ENCODE measurements at places on chromosomes 6 and 20. TPM values are rescaled to one million over a fixed set of nuclear protein-coding genes. Genes with fewer than 3 reads are reported as not detected.

The PI16 gene
- total RNA-seq: 0.25 TPM

The VSX1 gene
- 0.74 TPM for total RNA-seq

- H3K27ac ChIP-seq: no peak overlapping the region
- peak; percentile 51 for DNase-seq
- no peaks in the 10 kb centered on the region for H3K36me3 ChIP-seq
- H3K27me3 ChIP-seq: no peaks in the 10 kb centered on the region
- H3K4me1 ChIP-seq: no peaks in the 10 kb centered on the region
Observed at GRCh38 chr6:13908955-13909381, 15.8 kb upstream of the RNF182 start.

- no peak overlapping the region for H3K4me3 ChIP-seq
- no peak for DNase-seq
- H3K36me3 ChIP-seq: no peaks in the 10 kb centered on the region
- no peak overlapping the region for H3K27ac ChIP-seq
Observed at GRCh38 chr6:66986940-66987339, 1279.9 kb upstream of the EYS start.

GRCh38 chr6:79138146-79138545 is 60.1 kb upstream of the PHIP start:
- no peak overlapping the region for H3K27ac ChIP-seq
- no peaks in the 10 kb centered on the region for H3K4me1 ChIP-seq
- no peak for DNase-seq

- H3K4me3 ChIP-seq: no peak overlapping the region
- peaks cover 17% of the 10 kb centered on the region for H3K4me1 ChIP-seq
Observed at GRCh38 chr6:52745764-52746201, 17.5 kb downstream of the GSTA2 start.

DNA sequence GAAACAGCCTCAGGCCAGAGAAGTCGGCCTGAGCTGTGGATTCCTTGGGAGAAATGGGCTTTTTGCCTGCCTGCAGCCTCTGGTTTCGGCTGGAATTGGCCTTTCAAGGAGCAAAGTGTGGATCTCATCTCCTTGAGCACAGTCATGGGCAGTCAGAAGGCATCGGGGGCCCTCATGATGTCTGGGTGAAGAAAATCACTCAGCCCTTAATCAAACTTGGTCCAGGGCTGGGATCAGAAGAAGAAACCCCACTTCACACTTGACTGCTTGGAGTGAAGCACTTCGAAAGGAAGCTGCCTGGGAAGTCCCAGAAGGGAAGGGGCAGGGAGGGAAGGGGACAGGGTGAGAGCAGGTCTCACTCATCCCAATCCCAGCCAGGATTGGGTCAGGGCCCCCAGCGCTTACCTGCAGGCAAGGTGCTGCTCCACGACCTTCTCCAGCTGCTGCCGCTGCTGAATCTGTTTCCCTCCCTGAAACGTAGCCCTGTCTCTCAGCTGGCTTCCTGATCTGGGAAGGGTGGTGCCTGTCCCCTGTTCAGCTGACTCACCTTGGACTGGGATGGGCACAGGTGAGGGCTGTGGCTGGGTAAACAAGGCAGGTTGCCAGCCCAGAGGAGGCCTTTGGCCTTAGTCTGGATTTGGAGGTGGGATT is at the start of gene SDCBP2:
SDCBP2 (minus strand) TSS at position 460 of the 651 bp plus-strand sequence. CDS start 8,723 bp downstream, outside the sequence.
- H3K4me1 ChIP-seq: peaks cover 63% of the 10 kb centered on the region
- no peaks in the 10 kb centered on the region for H3K36me3 ChIP-seq
- H3K27ac ChIP-seq: peak within 1 kb of the TSS; percentile 99
- no peak within 1 kb of the TSS for H3K4me3 ChIP-seq
- no peaks in the 10 kb centered on the region for H3K27me3 ChIP-seq

GRCh38 chr20:3696745-3697587 is 15.2 kb upstream of the ADAM33 start:
- no peak overlapping the region for H3K4me3 ChIP-seq
- no peaks in the 10 kb centered on the region for H3K4me1 ChIP-seq
- no peak for DNase-seq
- no peaks in the 10 kb centered on the region for H3K36me3 ChIP-seq
- H3K27ac ChIP-seq: no peak overlapping the region

DNA sequence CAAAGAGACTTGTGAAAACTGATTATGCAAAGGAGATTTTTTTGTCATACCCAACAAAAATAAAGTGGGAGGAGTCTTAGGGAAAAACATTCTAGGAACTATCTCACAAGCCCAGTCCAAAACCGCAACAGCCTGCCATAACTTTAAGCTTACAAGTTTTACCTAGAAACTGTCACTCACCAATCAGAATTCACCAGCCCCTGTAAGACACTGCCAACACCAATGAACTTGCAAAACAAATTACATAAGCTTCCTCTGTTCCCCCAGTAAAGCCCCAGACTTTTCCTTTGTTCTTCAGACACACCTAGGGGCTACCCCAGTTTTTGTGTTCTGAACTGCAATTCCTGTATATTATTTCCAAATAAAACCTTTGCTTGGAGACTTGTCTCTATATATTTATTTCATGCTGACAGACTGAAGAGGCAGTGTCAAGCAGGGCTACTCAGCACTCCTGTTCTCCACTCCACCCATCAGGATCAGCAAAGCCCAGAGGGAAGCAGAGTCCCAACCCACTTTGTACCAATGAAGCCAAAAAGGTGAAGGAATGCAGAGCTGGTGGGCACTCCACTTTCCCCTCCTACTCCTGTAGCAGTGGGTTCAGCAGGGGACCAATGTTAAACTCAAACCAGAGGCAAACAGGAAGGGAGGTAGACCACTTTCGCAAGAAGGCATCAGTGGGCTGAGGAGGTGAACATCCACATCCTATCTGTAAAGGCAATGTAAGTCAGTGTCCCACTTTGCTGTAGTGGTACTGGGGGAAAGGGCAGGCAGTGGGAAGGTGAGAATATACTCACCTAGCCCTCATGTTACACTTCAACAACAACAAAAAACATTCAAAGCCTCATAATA is 142.5 kb upstream of the RUNX2 start:
- H3K4me1 ChIP-seq: no peaks in the 10 kb centered on the region
- no peaks in the 10 kb centered on the region for H3K27me3 ChIP-seq
- no peak overlapping the region for H3K4me3 ChIP-seq
- no peaks in the 10 kb centered on the region for H3K36me3 ChIP-seq
- H3K27ac ChIP-seq: no peak overlapping the region

- no peak overlapping the region for H3K4me3 ChIP-seq
- H3K27ac ChIP-seq: no peak overlapping the region
- H3K4me1 ChIP-seq: peaks cover 38% of the 10 kb centered on the region
- no peaks in the 10 kb centered on the region for H3K27me3 ChIP-seq
Observed at GRCh38 chr6:143705569-143705968, 27.8 kb downstream of the PHACTR2 start.

- H3K27me3 ChIP-seq: no peaks in the 10 kb centered on the region
- DNase-seq: no peak
- H3K4me3 ChIP-seq: no peak overlapping the region
- H3K4me1 ChIP-seq: no peaks in the 10 kb centered on the region
Observed at GRCh38 chr6:112477125-112477524, 130.0 kb downstream of the RFPL4B start.
